ENCODE measurements at places on chromosomes 7 and 10. TPM values are rescaled to one million over a fixed set of nuclear protein-coding genes. Genes with fewer than 3 reads are reported as not detected.

GRCh38 chr7:16889305-16889704 lies 7.5 kb upstream of the AGR3 start:
- DNase-seq, result no peak

GRCh38 chr10:70007116-70007820 lies 45.4 kb upstream of the MACROH2A2 start:
- no peak for DNase-seq

The CCDC126 gene
- total RNA-seq, result 9.5 TPM

DNA sequence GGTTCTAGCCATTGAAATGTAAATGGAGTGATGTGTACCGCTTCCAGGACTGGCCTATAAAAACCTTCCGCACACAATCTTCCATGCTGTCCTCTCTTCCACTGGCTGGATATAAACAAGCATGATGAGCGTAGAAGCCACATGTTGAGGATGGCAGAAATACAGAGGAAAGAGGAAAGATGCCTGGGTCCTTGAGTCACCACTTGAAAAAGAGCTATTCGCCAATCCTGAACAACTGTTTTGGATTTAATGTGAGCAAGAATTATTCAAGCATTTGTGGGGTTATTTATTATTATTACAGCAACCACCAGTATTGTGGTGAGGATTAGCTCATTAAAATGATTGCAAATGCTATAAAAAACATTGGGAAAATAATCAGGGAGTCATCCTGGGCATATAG lies 45.8 kb upstream of the PLXNA4 start:
- no peak for DNase-seq

DNA sequence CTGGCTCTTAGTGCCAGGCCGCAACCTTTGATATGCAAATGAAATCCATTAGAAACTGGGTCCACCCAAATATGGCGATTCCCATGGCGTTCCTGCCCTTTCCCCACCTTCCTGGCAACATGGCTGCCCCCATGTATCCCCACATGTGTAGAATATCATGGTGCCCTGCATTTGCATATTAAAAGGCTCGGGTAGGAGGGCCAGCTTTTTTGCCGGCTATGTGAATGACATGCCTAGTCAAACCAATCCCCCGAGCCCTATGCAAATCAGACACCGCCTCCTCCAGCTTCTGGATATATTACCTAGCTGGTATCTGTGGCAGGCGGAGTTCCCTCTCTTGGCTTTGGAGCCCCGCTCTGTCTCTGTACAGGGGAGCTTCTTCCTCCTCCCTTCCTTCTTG lies 18.3 kb downstream of the MMS19 start:
- DNase-seq, result no peak

The PALD1 gene
- 0.08 TPM for total RNA-seq

- DNase-seq, result no peak
These were observed 152.6 kb downstream of the POU6F2 start for GRCh38 chr7:39130274-39130673.

- DNase-seq, result no peak
These were observed 267.9 kb upstream of the CNTNAP2 start for GRCh38 chr7:145848691-145849090.

The NOD1 gene
- total RNA-seq, result 22.6 TPM

The RNLS gene
- total RNA-seq, result 2.2 TPM
